SJSA1 (cell line): ENCODE measurements at places on chromosomes 2 and 18.

DNA sequence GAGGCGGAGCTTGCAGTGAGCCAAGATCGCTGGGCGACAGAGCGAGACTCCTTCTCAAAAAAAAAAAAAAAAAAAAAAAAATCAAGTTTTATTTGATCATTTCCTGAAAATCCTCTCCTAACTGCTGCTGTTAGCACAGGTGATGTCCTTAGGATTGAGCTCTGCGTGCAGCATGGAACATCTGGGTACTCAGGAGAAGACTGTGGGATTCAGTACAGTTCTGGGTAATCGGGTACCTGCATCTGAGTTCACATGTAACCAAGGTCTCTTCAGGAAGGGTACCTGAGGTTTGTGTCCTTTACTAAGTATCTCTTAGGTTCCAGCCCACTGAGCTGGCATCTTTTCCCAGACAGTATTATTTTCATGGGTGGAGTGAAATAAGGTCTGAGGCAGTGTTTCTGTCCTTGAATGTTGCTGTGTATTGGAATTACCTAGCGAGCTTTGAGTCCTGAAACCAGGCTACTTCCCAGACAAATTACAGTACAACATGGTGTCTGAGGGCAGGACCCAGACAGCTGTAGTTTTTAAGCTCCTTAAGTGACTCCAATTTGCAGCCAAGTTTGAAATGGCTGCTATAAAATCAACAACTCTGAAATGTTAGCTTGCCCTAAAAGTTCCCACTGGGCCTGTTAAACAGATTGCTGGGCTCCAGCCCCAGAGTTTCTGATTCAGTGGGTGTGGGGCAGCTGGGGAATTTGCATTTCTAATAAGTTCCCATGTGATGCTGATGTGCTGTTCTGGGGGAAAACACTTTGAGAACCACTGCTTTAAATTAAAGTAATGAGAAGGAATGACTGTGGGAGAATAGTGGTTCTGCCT lies 120.5 kb downstream of the PMAIP1 start:
- no peak for DNase-seq

DNA sequence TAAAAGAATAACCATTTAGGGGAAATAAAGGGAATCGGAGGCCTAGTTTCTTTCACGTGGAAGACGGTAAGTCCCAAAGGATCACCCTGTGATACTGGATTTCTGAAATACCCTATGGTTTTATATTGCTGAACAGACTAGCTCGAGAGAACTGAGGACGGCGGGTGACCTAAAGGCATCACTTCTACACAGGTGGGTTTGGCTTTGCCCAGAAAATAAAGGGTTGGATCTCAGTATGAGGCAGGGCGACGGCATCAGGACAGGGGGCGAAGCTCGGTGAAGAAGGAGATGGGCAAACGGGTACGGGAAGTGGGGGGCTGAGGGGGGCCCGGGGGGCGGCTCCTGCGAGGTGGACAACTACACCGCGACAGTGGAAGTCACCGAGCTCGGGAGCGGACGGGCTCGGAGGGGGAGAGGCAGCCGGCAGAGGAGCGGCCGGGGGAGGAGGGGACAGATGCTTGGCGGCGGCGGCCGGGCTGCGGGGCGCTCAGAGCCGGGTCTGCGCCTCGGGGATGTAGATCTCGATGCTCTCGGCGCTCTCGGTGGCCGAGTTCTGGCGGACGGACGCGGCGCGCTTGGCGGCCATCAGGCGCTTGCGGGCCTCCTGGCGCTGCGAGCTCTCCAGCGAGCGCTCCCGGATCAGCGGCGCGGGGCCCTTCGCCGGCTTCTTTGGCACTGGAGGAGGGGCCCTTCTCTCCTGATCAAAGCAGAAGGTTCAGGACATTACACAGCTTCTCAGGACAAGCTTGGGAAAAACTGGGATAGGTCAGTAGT lies 48.9 kb downstream of the TGIF1 start:
- no peak for DNase-seq

GRCh38 chr2:205438241-205438640 lies 244.1 kb upstream of the NRP2 start:
- DNase-seq = no peak

GRCh38 chr2:133362061-133362476 lies 206.2 kb downstream of the NCKAP5 start:
- no peak for DNase-seq

DNA sequence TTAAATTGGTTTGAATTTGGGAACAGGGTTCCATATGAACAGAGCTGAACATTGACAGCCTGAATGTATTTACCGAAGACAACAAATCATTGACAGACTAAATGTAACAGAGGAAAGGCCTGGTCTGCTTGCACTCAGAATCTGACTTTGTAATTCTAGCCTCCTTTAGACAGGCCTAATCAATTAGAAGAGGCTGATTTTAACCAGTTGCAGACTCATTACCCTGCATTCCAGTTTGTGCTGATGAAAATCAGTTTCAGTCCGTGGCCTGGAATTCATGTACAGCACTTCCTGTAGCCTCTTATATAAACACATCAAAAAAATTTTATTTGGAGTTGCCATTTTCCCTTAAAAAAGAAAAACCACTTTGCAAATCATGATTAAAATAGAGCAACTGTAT lies 93.1 kb upstream of the ZFP36L2 start:
- no peak for DNase-seq

- no peak for DNase-seq
Measured at GRCh38 chr2:24731923-24732322, 61.3 kb downstream of the PTRHD1 start.

- DNase-seq = no peak
Measured at GRCh38 chr2:100406120-100406508, 11.4 kb downstream of the CHST10 start.

DNA sequence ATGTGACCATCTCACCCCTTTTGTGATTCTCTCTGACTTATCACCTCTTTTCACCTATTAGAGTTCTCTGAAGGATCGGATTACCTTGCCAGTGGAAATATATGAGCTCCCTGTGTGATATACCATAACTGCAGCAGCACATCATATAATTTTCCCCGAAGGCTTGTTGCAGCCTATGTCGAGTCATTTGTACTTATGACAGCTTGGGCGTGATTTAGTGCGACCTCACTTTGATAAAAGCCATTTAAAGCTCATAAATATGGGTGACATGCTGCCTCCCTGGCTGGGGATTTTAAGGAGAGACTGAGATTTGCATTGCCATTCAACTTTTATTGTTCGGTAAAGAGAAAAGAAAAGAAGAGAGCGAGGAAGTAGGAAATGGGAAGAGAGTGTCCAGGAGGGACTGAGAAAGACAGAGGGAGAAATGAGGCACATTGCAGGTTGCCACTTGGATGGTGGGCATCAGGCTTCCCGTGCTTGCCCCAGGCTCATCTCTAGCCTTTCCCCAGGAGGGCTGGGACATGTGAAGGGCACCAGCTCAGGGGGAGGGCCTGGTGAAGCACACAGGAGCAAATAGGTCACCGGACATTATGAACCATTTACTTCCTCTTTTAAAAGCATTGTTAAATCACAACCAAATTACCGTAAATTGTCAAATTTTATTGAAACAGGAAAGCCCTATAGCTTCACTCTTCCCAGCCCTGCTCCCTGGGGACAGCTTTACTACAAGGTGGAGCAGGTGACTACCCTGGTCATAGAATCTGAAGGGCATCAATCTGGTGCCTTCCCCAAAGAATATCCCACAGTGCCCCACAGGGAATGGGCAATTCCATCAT lies 161.3 kb downstream of the SETBP1 start:
- DNase-seq = no peak

DNA sequence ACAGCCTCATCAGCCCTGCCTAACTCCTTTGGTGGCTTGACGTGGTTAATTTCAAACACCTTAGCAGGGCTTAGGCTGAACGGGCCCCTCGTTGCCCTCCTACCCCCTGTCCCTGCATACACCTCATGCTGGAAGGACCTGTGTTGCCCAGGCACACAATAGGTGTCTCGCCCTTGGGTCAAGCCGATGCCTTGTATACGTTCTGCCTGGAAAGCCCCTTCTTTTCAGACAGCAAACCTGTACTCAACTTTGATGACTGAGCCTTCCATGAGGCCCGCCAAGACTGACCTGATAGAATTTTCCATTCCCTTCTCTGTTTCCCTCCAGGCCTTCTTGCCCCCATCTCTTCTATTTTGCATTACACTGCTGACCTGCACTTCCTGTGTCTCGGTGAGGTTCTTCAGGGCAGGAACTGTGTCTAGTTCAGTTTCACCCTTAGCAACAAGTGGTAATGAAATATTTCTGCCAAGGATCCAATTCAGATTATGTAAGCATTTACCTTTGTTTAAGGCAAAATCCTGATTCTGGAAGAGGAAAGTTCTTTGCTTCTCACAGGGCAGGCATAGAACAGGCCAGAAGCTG lies 7.9 kb downstream of the GREB1 start:
- DNase-seq = no peak

GRCh38 chr2:241836292-241836691 lies 22.4 kb downstream of the PDCD1 start:
- DNase-seq = no peak

DNA sequence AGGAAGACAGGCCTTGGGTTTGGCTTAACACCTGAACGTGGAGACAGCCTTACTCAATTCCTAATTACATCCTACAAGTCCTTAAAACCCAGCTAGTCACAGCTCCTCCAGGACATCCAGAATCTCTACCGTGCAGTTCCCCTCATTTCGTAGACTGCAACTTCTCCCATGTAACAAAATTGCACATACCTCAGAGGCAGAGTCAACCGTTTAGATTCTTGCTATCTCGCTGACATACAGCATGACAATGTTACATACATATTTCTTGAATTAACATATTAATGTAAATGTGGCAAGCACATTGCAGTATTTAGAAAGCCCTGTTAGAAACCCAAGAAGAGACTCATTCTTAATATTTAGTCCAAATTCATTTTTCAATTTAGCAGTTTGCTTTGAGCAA lies 358.7 kb downstream of the SETBP1 start:
- no peak for DNase-seq

DNA sequence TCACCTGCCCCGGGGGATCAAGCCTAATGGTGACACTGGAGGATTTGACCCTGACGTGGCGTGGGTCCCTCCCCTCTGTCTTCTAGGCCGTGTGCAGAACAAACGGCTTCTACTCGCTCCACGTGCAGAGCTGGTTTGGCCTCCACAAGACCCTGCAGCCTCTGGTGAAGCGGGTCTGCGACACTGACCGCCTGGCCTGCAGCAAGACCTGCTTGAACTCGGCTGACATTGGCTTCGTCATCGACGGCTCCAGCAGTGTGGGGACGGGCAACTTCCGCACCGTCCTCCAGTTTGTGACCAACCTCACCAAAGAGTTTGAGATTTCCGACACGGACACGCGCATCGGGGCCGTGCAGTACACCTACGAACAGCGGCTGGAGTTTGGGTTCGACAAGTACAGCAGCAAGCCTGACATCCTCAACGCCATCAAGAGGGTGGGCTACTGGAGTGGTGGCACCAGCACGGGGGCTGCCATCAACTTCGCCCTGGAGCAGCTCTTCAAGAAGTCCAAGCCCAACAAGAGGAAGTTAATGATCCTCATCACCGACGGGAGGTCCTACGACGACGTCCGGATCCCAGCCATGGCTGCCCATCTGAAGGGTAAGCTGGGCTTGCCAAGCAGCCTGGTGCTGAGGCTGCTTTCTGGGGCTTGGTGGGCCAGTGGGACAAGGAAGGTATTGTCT lies 112.0 kb downstream of the VIT start:
- DNase-seq = no peak

DNA sequence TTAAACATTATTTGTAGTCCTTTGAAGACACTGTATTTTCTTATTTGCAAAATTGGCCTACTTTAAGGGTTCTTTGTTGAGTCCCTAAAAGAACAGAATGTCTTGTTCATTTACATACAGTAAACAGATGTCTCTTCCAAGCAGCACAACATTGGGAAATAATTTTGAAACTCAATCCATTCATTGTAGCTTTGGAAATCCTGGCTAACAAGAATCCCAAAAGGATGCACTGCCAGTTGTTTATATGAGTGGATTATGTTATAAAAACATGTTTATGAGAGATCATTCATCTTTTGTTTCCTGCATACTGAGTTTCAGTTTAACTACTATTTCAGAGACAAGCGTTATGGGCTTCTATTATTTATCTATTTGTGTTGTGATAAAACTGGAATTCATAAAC lies 499.3 kb downstream of the PID1 start:
- DNase-seq = no peak

- DNase-seq = no peak
Measured at GRCh38 chr2:119179991-119180390, 21.4 kb upstream of the C1QL2 start.

DNA sequence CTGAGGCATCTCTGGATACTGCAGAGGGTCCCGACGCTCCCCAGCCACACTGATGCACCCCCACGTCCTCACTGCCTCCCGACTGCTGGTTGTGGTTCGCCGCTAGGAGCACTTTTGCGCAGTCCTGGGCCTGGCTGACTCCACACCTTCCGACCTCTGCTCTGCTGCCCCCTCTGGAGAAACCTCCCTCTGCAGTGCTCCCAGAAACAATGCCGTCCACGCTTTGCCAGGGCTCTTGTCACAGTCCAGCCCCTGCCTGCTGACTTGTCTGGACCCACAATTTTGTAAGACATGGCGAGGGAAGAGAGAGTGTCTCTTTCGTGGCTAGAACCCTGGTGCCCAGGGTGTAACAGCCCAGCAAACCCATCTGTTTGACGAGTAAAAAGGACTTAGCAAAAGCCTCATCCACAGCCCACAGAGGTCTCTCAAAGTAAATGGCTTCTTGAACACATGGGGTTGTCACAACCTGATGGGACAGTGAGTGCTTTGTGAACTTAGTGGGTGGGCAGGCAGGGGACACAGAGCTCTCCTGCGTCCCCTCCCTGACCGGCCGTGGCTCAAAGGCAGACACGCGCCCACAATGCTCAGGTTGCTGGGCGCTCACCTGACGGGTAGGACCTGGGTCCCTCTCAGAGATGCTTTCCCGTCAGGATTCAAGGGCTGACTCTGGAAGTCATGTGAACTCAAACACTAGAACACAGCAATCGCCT lies 4.0 kb downstream of the COPS9 start:
- DNase-seq = no peak

- no peak for DNase-seq
Measured at GRCh38 chr2:28216331-28216730, 176.3 kb upstream of the FOSL2 start.

DNA sequence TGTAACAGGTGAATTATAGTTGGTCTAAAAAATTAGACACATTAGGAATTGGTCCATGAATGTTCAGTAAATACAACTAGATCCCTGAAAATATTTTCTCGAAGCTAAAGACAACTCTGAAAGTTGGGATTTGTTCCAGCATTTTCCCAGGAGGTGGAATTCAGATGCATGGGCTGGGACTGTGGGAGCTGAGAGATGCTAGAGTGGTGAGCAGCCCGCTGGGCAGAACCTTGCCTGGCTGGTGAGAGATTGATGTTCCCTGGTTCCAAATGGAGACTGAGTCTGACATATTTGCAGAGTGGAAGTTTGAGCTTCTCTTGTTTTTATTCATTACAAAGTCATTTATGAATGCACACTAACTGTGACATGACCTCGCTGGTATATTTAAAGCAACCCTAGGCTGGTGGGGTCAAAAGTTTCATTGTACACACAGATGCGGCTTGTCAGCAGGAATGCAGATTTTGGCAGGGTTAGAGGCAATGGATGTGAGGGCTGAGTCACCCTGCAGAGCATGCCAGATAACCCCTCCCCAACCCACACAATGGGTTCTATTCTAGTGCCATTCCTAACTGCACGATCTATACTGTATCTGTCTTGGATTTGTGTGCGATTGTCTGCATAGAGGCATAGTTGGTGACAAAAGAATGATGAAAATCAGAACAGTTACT lies 23.5 kb upstream of the TMEM178A start:
- peak; percentile 83 for DNase-seq
